ENCODE measurements at places on chromosomes 6 and 20.

- DNase-seq, result no peak
These were observed 25.3 kb upstream of the KIAA1586 start for GRCh38 chr6:57021086-57021720.

- no peak for DNase-seq
These were observed 62.7 kb downstream of the SLC24A3 start for GRCh38 chr20:19275038-19275629.

- DNase-seq, result no peak
These were observed 25.8 kb upstream of the TTPAL start for GRCh38 chr20:44449864-44450263.

GRCh38 chr6:25852756-25853155, 20.9 kb upstream of the SLC17A1 start:
- DNase-seq, result no peak

- no peak for DNase-seq
These were observed 2.8 kb downstream of the VARS1 start for GRCh38 chr6:31792761-31793171.

GRCh38 chr20:57411406-57412283, 20.4 kb downstream of the RBM38 start:
- DNase-seq, result no peak

GRCh38 chr6:1609041-1609647, 571 bp upstream of the FOXC1 start:
- DNase-seq, result no peak

- DNase-seq, result no peak
These were observed 158.7 kb upstream of the PDE10A start for GRCh38 chr6:165821754-165822153.

DNA sequence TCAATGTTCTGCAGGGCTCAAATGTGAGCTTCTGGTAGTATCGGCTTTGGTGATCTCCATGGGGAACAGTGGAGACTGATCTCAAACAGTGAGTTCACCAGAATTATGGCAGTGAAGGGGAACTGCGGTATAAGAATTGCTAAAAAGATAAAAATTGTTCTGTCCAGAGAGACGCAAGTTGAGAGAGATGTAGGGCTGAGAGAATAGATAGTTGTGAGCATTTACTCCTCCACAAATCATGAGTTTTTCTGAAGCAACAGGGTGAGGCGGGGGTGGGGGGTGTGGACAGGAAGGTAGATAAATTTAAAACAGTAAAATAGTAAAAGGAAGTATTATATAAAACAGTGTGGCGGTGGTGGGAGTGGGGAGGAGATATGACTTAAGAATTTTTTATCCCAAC, 98.6 kb upstream of the NEDD9 start:
- DNase-seq, result no peak

DNA sequence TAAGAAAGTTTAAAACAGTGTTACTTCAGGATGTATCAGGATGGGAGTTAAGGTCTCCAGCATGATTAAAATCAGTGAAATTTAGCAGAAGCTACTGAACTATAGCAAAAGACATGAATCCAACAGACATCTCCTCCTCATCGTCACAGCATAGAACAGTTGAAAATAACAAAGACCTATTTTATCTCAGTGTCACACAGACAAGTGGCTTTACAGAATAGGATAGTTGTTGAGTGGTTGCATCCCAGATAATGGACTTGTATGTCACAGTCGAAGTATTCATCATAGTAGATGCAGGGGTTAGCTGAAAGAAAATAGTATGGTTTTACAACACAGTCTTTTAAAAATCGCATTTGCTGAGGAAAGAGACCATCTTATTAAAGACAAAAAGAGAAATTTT, 31.2 kb downstream of the CRISP1 start:
- no peak for DNase-seq

DNA sequence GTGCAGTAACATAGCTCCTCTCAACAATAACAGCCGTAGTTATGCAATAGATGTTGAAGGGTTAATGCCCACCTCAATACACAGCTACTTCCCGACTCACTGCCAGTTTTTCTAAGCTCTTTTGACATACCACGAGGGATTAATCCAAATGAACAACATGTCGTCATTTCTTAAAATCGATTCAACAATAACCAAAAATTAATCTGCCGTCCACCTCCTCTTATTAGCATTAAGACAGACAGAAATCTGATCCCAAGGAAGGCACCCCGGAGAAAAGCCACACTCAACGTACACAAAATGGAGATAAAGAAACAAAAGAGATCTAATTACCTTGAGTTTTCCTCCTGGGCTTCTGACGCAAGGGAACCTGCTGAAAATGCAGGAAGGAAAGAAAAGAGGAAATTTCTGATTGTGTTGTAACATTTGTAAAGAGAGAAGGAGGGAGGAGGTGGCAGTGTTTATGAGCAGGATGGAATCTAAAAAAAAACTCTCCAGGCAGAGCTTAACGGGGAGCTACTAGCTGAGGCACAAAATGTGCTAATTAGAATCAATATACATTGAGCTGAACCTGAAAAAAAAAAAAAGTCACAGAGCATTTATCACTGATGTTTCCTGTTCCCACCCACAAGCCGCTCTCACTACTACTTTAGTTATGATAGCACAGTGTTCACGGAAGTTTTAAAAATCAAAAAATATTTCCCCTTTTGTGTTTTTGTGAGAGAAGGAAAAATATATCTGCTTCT, 109.3 kb downstream of the IPCEF1 start:
- DNase-seq, result no peak

DNA sequence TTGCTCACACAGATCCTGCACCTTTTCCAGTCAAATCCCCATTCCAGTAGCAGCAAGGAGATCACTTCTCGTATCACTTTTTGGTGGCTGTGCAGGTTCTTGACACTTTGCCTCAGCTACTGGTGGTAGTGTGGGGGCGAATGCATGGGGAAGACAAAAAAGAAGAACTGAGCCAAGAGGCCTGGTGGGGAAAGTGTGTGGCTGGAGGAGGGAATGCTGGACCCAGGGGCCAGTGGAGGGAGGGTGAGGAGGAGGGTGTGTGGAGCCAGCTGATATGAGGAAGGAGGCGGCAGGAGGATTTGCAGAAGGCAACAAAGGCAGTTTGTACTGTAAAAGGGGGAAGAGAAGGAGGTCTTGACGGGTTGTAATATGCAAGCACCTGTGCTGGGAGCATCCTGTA, 15.7 kb upstream of the HLA-C start:
- DNase-seq, result no peak

- DNase-seq, result no peak
These were observed 3.2 kb upstream of the BTN2A2 start for GRCh38 chr6:26379740-26380139.

GRCh38 chr6:144602523-144603180, 317.5 kb downstream of the UTRN start:
- DNase-seq, result no peak

GRCh38 chr20:49432550-49432949, 49.9 kb downstream of the KCNB1 start:
- DNase-seq, result no peak

DNA sequence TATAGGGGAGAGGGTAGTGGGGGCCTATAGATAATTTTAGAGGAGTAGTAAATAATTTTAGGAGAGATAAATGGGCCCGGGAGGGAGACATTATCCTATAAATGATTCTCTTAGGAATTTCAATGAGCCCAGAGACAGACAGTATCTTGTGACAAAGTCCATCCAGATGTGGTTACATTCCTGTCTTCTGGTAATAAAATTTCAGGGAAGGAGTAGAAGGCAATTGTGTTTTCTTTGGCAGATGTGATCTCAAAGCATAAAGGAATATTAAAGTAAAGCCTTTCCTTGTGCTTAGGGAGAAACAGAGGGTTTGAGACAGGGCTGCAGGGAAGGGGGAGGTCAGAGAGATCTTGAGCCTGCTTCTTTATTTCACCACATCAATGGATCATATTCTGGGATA, 979.8 kb upstream of the GJE1 start:
- DNase-seq, result no peak

- no peak for DNase-seq
These were observed 59.9 kb downstream of the HECA start for GRCh38 chr6:139194740-139195139.

All from activated T-helper 9 cell treated with anti-CD3 and anti-CD28 coated beads, Interleukin-2, amount 50 U/mL, for 16 hours (primary cell).